GM20000 (cell line): ENCODE measurements at places on chromosomes 3 and 15.
A peak's percentile ranks its signal among the peaks of the same experiment; 100 is the strongest.

DNA sequence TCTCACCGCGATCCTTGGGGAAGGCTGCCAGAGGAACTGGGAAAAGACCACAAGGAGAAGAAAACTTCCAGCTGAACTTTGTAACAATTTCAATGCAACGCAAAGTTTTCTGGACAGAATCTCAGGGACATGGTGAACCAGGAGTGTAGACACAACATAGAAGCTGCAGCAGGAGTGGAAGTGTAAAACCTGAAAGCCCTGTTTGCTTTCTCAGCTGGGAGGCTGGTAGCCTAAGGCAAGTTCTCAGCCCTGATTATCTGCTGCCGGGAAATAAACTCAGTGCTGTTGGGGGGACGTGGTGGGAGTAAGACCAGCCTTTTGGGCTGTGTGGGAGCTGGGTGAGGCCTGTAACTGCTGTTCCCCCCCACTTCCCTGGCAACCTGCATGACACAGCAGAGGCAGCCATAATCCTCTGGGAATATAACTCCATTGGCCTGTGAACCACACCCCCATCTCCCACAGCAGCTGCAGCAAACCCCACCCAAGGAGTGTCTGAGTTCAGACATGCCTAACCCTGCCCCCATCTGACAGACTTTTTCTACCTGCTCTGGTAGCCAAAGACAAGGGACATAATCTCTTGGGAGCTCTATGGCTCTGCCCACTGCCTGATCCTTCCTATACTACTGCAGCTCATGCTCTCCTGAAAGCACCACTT, 106.7 kb downstream of the ZNF621 start:
- no peak for DNase-seq

DNA sequence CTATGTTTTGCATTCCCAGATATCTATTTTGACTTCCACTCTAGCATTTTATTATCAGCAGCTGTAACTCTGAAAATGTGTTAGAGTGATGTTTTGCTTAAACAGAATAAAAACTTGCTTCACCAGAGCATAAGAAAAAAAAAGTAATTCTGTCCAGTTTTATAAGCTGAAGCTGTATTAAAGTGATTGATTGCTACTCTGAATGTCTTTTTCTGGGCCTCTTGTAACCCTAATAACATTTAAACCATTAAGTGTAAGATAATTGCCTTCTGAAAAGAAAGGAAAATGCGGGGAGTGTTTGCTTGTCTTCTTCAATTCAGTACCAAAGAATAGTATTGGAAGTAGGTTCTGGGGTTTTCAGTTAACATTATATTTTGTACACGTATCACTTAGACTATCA, 57.9 kb upstream of the UBE2E1 start:
- no peak for DNase-seq

- DNase-seq: no peak
Measured at GRCh38 chr15:95468820-95469219, 861.7 kb upstream of the NR2F2 start.

DNA sequence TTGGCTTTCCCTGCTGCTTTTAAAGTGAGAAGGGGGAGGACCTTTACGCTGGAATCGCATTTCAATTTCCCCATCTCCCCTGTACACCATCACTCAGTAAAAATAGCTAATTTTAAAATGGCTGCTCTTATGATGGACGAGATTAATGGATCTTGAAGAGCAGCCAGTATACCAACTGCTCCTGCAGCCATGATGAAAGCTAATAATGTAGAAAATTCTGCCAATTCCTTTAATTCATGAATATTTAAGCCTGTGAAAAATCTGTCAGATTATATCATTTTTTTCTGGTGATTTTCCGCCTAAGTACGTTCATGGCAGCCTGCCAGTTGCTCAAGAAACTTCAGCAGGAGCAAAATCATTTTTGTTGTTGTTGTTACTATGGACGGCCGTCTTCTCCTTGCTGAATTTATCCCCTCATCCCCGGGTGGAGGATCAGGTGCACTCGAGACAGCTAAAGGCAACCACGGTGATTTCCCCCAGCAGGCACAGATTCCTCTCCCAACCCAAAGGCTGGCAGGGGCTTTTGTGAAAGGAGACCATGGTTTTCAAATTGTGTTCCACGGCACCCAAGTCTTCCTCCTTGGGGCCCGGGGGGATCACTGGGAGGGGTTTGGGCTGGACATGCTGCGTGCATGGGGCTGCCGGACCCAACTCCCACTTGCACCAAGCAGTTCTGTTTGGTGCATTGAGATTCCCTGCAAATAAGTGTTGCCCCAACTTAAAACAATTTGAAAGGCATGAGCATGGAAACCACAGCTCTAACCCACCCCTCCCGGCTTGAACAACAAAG, 289.6 kb downstream of the UACA start:
- DNase-seq: no peak

DNA sequence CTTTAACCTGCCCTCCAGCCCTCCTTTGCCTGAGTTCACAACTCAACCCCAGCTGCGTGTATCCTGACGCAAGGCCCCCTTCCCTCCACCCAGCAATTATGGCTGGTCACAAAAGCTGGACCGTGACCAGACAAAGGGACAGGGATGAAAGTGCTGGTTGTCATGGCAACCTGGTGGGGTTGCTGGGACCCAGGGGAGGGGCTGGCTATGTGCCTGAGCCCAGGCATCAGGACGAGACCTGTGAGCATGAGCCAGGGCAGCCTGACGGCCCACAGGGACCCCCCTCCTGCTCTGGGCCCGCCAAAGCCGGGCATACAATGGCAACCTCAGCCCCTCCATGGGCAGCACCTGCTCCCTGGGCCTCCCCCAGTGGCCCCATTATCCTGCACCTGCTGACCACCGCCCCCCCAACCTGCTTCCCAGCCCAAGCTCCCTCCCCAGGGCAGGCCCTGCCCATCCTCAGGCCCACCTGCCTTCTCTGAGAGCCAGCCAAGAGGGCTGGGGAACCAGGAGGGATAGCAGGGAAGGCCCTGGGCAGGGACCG, 4.5 kb upstream of the DNAH1 start:
- no peak for DNase-seq

- DNase-seq: peak; percentile 35
Measured at GRCh38 chr3:129000742-129001100, 383 bp upstream of the EFCC1 start.

GRCh38 chr3:141087778-141088130, 36.6 kb downstream of the SPSB4 start:
- no peak for DNase-seq

DNA sequence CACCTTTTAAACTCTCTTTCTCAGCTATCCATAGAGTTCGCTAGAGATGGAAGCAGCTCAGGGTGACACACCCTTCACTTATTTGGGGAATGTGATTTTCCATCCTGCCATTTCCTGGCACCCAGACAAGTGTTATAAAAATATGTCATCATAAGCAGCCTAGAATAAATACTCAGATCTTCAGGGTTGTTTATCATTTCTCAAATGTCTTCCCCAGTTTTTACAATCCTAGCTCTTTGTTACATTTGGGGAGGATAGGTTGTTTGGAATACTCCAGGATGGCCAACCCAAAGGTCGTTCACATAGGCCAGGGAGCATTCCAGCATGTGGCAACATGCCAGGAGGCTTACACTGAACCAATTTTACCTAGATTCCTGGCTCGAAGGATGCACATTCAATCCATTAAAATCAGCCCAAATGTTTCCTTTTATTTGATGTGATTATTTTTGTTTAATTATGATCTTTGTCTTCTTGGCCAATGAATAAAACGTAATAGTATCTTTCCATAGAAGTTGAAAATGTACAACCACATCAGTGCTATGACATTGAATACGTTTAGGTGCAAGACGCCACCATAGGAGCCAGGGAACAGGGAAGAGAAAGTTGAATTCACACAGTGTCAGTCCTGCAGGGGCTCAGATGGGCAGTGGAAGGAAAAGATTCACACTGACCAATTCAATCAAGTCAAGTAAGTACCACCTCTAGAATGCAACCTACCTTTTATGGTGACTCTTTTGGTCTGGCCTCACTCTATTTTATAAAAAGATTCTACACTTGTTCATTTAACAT, 537.7 kb upstream of the MDFIC2 start:
- DNase-seq: no peak

DNA sequence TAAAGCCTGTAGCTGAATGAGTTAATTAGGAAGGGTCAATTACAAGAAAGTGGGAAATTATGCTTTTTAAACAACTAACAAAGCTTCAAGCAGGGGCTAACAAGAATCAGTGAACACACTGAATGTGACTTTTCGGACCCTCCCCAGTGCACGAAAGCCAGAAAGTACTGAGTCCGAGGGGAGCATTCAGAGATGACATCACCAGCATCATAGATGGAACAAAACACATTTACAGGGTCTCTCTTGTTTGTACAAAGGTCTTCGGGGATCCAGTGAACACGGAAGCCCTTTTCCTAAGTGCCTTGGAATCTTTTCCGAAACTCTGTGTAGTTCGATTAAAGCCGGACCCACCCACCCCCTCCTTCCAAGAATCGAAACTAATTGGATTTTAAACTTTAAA, 829 bp downstream of the DCP1A start:
- DNase-seq: peak; percentile 14

DNA sequence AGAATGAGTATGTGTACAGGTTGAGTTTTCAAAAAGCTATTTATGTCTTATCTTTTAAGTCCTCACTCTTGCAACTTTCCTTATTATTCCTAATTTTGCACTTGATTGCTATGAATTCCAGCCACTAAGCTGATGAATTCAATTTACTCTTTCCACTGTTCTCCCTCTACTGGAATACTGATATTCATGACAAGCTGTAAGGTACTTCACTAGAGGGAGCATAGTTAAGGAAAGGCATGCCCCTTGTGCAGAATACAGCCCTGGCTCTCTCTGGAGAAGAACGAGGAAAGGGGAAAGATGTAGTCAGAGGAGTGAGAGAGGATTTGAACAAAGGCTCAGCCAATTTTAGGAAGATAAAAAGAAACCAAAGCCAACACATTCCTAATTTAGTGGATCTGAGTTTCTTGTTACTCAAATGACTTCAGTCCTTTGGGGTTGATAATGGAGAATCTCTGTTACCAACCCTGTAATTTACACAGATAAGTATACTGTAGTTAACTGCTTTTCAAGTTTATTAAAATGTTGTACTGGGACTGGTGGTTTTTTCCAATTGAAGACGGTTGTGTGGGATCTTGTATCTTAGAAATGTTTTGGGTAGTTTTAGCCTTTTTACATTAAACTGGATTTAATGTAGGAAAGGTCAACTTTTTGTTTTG, 4.0 kb downstream of the SCAANT1 start:
- no peak for DNase-seq

GRCh38 chr3:53843195-53844177, 2.7 kb downstream of the CHDH start:
- peak; percentile 71 for DNase-seq

DNA sequence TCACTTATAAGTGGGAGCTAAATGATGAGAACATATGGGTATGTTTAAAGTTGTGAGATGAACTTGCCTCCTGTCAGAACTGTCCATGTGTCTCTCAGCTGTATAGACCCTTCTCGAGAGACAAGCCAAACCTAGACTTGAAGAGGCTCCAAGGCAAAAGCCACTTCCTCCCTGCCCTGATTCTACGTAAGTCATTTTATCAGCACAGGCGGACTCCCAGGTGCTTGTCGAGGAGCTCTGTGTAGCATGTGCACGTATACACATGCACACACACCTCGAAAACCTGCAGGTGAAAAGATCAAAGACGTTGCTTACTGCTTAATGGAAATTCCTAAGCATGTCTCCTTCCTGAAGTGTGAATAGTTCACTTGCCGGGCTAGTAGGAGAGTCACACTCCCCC, 5.6 kb upstream of the CLEC3B start:
- no peak for DNase-seq

GRCh38 chr15:61169904-61170695, 59.0 kb downstream of the RORA start:
- no peak for DNase-seq

GRCh38 chr15:45259796-45260195, 7.8 kb downstream of the SLC28A2 start:
- DNase-seq: no peak

DNA sequence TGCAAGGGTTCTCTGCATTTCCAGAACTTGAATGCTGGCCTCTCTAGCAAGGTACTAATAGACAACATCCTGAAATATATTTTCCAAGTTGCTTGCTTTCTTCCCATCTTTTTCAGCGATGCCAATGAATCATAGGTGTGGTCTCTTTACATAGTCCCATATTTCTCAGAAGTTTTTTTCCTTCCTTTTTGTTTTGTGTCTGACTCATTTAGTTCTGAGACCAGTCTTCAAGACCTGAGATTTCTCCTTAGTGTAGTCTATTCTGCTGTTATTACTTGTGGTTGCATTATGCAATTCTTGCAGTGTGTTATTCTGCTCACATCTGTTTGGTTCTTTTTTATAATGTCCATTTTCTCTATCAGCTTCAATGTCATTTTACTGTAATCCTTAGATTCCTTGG, 1265.0 kb upstream of the ALCAM start:
- no peak for DNase-seq

GRCh38 chr15:59251001-59251845, 44.6 kb downstream of the LDHAL6B start:
- peak; percentile 53 for DNase-seq

DNA sequence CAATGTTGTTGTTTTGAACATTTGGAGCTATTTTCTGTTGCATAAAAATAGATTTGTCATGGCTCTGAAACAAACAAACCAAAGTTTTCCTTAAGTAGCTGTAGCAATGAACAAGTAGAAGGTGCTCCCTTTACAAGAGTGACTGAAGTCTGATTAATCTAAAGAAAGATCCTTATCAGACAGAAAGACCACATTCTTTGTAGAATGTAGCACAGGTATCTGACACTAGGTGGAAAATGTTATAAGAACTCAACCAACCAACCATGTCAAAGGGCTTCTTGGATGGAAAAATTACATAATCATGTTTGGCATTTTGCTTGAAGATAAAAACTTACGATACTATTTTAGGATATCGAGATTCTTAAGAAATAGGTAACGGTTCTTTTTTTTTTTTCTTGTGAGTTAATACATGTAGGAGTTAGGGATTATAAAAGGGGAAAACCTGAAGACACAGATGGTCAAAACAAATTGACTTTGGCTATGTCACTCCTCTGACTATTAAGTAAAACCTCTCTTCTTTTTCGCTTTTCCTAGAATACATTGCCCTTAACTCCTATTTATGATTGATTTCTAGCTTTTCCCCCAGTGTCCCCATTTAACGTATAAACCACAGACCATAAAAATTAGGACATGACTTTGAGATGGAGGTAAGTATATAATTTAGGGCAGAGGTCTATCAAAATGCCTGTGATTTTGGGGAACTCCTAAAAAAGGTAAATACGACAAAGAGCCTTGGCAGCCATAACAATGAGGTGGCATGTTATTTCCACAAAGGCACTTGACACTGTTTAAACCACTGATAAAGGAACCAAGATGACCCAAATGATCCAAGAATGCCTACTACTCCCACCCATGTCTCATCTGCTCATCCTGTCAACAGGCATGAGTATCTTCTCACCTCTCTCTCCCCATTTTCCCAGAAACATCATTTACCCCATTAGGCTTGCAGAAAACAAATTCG, 72.0 kb downstream of the CCR4 start:
- no peak for DNase-seq

GRCh38 chr3:167162083-167162482, 218.0 kb downstream of the ZBBX start:
- no peak for DNase-seq

GRCh38 chr3:114380233-114380651, 86.4 kb downstream of the TIGIT start:
- no peak for DNase-seq

- no peak for DNase-seq
Measured at GRCh38 chr3:124788254-124788745, 58.0 kb downstream of the UMPS start.
